ENCODE measurements at places on chromosomes 3 and 15.

DNA sequence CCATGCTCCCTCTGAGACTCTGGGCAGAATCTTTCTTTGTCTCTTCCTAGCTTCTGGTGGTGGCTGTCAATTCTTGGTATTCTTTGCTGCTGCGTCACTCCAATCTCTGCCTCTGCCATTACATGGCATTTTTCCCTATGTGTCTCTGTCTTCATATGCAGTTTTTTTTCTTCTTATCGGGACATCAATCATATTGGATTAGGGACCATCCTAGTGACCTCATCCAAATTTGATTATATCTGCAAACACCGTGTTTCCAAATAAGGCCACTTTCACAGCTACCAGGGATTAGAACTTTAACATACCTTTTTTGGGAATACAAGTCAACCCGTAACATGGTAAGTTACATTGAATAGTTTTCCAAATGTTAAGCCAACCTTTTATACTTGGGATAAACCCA lies 358.2 kb upstream of the FRG2C start:
- DNase-seq, result no peak

- DNase-seq, result no peak
Measured at GRCh38 chr15:71355268-71355667, 240.0 kb downstream of the THSD4 start.

DNA sequence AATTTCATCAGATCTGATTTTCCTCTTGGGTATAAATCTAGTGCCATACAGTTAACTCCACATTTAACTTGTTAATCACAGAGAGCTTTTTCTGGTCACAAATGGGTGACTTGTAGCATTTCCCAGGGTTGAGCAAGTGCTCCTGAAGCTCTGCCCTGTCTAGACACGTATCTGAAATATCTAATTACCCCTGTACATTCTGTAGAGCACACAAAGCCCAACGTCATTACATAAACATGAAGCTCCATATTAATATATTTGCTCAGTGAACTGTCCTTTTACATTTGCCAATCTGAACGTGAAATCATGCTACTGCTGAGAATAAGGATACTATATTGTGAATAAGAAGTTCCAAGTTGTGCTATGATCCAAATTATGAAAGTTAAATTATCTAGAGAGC lies 49.0 kb downstream of the THBS1 start:
- no peak for DNase-seq

- DNase-seq, result no peak
Measured at GRCh38 chr15:71149646-71150557, 34.6 kb downstream of the THSD4 start.

DNA sequence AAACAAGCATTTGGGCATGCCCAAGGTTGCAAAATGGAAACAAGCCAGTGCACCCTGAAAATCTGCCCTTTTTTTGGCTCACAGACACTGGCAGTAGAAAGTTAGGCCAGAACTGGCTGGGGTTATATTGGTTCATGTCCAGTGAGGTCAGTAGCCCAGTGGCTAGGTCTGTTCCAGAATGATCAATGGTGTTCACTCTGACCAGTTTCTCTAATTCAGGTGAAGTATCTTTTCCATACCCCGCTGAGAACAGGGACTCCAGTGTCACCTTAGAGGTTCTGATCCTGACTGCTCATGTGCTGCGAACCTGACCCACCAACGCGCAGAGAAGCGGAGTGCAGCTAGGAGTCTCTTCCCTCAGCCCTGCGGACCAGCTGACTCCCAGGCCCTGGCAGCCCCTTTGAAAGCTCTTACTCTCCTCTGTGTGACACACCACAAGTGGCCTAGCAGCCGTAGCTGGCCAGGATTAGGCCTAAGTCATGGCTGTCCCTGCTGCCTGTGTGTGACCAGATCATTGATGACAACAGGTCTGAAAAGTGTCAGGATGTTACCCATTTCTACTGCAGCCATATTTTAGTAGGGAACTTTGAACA lies 123.5 kb downstream of the GHSR start:
- DNase-seq, result no peak

DNA sequence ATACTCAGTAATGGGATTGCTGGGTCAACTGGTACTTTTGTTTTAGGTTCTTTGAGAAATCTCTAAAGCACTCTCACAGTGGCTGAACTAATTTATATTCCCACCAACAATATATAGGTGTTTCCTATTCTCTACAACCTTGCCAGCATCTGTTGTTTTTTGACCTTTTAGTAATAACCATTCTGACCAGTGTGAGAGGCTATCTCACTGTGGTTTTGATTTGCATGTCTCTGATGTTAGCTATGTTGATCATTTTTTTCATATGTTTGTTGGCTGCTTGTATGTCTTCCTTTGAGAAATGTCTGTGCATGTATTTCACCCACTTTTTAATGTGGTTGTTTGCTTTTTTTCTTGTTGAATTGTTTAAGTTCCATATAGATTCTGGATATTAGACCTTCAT lies 98.2 kb upstream of the DCBLD2 start:
- no peak for DNase-seq

DNA sequence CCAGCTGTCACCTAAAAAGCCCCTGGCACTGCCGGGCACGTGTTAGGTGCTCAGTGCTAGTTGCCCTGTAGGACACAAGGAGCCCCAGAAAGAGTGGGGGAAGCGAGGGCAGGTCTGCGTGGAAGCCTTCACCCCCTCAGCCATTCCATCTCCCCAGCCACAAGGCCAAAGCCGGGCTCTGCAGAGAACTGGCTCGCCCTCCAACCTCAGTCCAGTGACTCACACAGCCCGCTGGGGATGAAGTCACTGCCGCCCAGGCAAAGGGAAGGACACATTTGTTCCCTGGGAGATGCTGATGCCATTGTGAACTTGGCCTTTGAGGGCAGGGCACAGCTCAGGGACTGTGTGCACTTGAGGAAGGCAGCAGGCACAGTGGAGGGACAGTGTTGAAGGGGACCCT lies 48.1 kb downstream of the IQSEC1 start:
- DNase-seq, result no peak

- no peak for DNase-seq
Measured at GRCh38 chr15:92881211-92881754, 18.8 kb upstream of the CHD2 start.

DNA sequence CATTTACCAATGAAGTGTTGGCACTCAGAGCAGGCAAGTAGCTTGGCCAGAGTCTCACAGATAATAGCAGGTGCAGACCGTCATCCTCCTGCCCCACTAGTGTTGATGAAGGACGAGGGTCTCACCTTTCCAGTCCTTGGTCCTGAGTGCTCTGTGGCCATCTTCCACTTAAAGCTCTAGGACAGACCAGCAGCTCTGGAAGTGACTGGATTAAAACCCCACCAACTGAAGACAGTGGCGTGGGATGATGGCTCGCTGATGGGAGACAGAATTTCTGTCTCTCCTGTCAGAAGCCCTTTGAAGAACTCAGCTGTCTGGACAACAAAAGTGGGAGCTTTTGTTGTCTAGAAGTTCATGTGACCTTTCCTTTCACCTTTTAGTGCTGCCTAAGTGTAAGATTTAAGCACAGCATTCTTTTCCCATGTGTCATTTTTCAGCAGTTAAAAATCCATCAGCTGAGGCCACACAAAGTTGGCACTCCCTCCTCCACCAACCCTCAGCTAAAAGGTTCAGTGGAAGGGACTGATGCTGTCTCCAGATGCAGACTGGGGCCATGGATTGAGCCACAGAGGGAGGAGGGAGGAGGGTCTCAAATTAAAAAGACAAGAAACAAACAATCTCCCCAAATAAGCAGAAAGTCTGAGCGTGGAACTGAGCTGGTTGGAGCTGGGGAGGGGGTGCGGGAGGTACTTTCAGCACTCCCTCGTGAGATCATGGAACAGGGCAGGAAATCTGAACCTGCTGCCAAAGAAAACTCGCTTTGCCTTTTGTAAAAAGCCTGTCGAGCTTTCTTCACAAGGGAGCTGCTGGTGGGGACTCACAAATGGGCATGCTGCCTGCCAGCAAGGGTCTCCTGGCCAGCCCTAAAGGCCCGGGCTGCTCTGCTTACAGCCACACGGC lies 148.5 kb upstream of the CTDSPL start:
- no peak for DNase-seq

DNA sequence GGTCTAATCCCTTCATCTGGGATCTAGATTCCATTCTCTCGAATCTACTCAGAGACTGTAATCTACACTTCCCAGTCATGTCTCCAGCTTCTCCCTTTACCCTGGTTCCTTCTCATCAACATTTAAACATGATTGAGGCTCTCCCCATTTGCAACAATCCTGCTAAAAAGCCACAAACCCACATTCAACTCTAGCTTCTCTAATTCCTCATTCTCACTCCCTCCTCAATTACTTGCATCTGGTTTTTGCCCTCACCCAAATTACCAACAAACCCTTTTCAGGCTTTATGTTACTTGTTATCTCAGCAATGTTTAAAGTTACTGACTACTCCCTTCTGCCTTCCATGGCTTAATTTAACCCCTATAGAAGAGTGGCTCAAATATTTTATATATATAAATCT lies 11.5 kb downstream of the ETFA start:
- no peak for DNase-seq

- DNase-seq, result no peak
Measured at GRCh38 chr3:24137958-24138875, 193.1 kb downstream of the NR1D2 start.

- no peak for DNase-seq
Measured at GRCh38 chr3:5505163-5505562, 317.7 kb downstream of the EDEM1 start.

DNA sequence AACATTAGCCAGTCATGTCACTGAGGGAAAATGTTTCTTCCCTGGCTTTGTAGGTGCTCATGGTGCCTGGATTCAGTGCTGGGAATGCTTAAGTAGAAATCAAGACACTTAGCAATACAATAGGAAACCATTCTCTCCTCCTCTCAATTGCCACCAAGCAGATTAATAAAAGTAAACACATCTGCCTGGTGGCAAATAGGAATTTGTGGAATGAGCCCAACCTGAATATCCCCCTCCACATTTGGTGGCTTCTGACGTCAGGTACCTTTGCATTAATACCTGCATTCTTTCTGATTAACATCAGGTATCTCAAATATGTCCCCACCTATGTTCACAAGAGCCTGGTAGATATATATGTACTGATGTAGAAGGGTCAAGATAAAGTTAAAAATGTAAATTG lies 42.7 kb downstream of the PPP2R3A start:
- no peak for DNase-seq

- no peak for DNase-seq
Measured at GRCh38 chr3:188719545-188719944, 452.2 kb upstream of the TPRG1 start.

DNA sequence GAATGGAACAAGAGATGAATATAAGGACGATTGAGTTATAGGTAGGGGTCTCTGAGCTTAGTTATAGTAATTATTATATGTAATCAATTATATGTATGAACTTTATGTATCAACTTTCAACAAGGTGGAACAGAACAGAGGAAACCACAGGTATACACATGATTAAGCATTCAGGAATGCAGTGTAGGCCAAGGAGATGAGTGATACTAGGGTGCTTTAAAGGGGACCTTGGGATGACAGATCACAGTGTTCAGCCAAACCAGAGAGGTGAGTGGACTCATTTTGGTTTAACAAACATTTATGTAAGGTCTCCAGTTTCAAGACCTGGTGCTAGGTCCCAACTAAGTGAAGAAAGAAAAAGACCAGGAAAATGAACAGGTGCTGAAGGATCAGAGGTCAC lies 895.5 kb downstream of the ROBO2 start:
- no peak for DNase-seq

DNA sequence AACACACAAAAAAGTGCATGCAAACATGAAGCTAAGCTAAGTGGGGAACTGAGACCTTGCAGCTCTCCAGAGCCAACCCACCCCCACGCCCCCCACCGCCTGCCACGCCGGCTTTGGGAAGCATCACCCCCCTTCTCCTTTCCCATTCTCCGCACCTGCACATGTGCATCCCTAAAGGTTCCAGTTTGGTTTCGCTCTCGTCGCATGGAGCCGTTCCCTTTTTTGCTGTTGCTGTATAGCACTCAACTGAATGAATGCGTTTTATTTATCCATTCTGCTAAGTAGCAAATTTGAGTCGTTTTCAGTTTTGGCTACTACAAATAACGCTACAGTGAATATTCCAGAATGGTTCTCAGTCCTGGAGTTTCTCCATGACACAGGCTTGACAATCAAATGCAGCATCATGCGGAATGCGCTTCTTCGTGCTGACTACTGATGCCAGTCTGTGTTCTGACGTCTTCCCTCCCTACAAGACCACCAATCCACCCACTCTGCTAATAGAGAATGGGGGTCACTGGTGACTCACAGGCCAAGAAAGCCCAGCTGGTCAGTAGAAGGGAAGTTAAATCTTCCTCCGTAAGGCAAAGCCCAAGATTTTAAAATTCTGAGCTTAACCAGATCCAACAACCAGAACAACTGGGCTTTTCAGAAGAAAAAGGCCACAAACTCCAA lies 115.3 kb downstream of the XXYLT1 start:
- DNase-seq, result no peak

DNA sequence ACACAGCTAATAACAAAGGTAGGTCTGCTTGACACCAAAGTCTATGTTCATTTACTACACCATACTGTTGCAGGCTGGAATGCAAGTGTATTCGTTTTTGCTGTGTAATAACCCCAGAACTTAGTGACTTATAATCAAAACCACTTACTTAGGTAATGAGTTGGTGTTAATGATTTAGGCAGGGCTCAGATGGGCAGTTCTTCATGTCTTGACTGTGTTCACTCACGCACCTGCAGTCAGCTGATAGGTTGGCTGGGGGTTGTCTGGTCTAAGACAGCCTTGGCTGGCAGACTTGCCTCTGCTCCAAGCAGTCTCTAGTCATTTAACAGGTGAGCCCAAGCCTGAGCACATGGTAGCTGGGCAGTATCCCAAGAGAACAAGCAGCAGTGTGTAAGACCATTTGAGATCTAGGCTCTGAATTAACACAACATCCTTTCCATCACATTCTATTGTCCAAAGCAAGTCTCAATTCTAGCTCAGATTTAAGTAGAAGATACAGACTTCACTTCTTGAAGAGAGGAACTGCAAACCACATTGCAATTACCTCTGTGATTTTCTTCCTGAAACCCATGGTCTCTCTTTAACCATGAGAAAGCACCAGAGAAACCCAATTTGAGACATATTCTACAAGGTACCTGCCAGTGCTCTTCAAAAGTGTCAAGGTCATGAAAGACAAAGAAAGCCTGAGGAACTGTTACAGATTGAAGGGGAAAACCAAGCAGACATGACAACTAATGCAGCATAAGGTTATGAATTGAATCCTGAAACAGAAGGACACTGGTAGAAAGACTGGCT lies 13.3 kb upstream of the DCLK3 start:
- DNase-seq, result no peak

- no peak for DNase-seq
Measured at GRCh38 chr3:86653661-86654205, 337.2 kb downstream of the VGLL3 start.

GRCh38 chr15:60804551-60804950 lies 325.6 kb upstream of the ICE2 start:
- no peak for DNase-seq

- no peak for DNase-seq
Measured at GRCh38 chr15:28097656-28098359, 1.3 kb downstream of the OCA2 start.

GRCh38 chr3:29486096-29486495 lies 205.2 kb downstream of the RBMS3 start:
- no peak for DNase-seq
